ENCODE measurements at places on chromosomes 6 and 20.

DNA sequence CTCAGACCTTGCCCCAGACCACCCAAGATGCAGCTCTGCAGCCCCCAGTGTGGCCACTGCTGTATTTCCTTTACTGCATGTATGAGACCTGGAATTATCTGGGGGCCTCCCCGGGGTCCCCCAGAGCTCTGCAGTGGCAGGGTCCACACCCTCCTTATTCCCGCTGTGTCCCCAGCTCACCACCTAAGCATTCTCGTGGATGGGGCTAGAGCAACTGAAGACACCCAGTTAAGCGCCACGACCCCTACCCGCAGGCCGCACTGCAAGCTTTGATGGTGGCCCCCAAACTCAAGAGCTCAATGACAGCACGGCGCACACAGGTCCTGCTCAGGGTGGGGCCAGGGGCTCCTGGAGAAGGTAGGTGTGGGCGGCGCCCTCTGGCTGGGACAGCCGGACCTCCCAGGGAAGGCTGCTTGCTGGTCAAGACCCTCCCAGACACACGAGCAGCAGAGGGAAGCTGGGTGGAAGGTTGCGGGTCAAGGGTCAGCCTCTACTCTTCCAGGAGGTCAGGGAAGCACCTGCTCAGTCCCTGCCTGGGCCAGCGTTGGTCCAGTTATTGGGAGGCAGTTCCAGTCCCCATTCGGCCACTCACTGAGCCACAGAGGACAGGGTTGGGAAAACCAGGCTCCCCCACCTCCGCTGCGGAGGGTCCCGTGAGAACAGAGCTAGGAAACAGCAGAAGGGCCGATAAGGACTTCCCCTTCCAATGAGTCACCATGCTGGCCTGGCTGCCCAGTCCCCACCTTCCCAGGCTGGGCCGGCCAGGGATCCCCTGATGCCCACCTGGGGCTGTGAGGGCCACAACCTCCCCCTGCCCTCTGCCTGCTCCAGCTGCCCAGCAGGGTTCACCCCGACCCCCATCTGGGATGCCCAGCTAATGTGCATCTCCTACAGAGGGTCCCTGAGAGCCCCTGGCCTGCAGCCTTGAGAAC, 2.9 kb downstream of the LAMA5 start:
- DNase-seq, result no peak

DNA sequence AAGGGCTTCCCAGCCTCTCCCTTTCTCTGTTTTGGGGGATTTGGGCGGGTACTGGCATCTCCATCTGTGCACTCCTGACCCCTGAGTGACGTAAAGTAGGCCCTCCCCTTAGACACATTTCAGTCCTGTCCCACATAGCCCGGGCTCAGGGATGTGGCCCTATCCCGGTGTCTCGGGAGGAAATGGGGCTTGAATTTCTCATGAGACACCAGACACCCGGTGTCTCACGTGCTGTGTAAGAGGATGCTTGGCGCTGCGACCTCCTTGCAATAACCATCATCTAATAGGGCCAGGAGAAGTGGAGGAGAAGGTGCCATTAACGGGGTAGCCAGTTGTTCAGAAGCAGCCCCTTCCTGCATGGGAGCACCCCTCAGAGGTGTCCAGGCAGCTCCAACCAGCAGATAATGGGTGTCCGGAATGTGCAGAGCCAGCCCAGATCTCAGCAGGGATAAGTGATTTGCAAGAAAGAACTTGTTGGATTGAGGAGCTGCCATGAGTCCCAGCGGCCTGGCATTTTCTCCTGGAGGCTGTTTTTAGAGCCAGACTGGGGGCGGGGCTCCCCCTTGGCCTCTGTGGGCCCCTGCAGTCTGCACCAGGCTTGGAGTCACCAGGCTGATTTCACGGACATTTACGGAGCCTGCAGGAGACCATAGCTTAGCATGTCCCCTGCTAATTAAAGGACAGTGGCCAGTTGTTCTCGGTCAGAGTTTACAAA, 372.0 kb downstream of the PREX1 start:
- DNase-seq, result no peak

DNA sequence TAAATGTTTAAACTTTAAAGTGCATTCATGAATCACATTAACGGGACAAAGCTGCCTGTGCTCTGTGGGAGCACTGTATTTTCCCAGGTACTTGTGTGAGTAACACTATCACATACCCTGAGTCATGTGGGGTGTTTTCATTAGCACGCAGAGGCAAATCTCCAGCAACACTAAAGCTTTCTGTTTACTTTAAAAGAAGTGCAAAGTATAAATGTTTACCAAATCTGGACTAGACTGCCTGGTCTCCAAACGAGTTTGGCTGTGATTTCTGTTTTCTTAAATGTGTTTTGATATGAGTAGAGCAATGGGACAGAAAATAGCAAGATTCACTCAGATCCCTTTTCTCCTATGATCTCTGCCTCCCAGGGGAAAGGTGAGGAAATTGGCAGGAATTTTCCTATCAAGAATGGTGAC, 28.8 kb upstream of the RIPPLY2 start:
- no peak for DNase-seq

GRCh38 chr20:61762886-61763739, 302.6 kb downstream of the TAF4 start:
- no peak for DNase-seq

- no peak for DNase-seq
Observed at GRCh38 chr20:31663838-31664695, 26.4 kb downstream of the COX4I2 start.

- DNase-seq, result no peak
Observed at GRCh38 chr20:20083807-20084206, 31.5 kb downstream of the CFAP61 start.

- no peak for DNase-seq
Observed at GRCh38 chr6:21075986-21076385, 517.6 kb upstream of the SOX4 start.

DNA sequence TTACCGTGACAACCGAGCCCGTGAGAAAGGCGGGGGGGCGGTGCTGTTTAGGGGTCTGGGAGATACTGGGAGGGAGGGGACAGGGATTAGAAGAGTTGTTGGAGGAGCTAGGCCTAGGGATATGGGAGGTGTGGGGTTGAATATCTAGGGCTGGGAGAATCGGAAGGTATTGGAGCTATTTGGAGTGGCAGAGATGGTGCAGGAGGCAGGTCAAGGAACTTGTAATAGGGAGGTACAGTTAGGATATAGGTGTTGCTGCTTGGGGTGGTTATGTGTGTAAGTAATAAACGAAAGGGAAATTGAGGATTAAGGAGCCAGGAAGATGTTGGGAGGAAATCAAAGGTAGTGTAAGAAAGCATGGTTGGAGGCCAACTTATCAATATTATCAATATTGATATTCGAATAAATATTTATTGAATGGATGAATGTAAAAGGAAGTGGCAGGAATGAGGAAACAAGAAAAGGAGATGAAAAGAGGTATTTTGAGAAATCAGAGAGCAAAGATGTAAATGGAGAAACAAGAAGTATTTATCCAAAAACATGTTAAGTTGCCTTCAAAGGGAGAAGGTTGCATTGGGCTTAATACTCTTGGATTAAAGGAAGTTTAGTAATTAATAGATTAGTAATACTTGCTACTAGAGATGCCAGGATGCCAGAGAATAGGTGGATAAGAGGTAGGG, 602 bp downstream of the PPP1R11 start:
- no peak for DNase-seq

GRCh38 chr6:156098839-156099238, 643.2 kb upstream of the NOX3 start:
- no peak for DNase-seq

DNA sequence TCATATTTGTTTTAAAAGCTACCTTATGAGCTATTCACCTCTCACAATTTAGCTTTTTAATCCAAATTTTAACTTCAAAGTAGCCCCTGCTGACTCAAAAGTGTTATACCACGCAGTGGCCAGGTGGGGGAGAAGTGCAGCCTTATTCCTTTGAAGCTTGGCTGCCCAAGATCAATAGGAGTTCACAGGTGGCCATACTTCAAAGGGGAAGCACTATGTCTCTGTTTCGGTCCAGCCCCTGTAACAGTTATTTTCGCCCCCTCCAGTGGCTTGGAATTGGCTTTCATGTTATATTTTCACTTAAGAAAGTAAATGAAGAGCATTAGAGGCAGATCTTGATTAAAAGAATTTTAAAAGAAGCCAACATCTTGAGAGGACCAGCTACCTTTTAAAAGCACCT, 608.4 kb downstream of the EPHA7 start:
- DNase-seq, result no peak

- no peak for DNase-seq
Observed at GRCh38 chr6:137953761-137954160, 86.7 kb downstream of the TNFAIP3 start.

DNA sequence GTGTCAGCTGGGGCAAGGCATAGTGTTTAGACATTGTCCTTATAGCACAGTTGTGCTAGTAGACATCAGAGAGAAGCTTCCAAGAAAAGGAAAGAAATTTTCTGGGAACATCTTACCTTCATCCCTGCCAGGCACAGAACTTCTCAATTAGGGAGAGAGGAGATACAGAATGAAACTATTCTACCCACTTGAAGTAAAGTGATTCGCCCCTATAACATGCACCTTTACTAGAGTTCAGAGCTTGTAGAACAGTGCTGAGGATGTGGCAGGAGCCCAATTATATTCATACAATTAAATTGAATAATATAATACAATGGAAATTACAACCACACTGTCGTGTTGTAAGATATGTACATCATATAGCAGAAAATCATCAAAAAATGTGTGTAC, 1063.9 kb upstream of the CITED2 start:
- no peak for DNase-seq

DNA sequence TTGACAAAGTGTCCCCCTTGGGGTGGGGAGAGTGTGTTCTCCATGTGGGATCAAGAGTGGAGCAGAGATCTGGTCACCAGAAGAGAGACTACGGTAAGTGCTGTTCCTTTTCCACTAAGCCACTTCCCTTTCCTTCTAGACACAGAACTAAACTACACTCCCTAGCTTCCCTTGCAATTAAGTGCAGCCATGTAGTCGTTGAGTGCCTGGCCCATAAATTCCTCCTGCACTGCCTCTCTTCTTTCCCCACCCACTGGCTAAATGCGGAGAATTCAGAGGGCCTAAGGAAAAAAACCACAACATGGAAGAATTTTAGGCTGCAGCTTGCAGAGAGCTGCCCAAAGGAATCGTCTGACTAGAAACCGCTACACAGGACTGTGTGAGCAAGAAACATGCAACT, 1.5 kb downstream of the WDR27 start:
- DNase-seq, result no peak

- DNase-seq, result no peak
Observed at GRCh38 chr6:27972750-27973149, 15.7 kb downstream of the OR2B6 start.

DNA sequence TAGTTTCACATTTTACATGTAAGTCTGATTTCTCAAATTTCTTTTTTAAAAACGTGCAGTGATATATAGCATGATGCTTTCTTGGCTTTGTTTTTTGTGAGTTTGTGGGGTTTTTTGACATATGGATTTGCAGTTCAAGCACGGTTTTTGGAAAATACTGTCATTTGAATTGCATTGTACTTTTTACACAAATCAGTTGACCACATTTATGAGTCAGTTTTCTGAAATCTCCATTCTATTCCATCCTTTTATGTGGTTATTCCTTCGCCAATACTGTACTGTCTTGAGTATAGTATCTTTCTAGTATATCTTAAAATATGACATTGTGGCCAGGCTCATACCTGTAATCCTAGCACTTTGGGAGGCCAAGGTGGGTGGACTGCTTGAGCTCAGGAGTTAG, 890.0 kb upstream of the CITED2 start:
- DNase-seq, result no peak

GRCh38 chr20:41174373-41174772, 37.0 kb downstream of the PLCG1 start:
- no peak for DNase-seq

DNA sequence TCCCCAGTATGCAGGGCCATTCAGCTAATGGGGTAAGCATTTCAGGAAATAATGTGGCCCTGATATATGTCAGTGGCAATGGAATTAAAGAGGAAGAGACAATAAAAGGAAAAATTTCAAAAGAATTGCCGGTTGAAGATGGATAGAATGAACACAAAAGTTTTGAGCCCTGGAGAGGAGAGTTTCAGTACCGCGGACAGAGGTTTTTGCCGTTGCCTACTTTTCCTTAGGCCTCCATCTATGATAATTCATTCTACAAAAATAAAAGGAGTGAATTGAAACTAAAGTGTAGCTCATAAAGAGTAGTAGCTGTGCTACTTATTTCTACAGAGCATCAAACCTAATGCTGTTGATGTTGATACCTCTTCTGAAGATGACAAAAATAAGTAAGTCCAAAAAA, 140.7 kb downstream of the RNASET2 start:
- no peak for DNase-seq

GRCh38 chr6:52551483-52552277, 25.2 kb downstream of the TRAM2 start:
- peak; percentile 55 for DNase-seq

- DNase-seq, result no peak
Observed at GRCh38 chr6:108850669-108851465, 2.6 kb downstream of the ARMC2 start.
